Neural crest cell (in vitro differentiated cells): ENCODE measurements at places on chromosomes 7 and 10. TPM values are rescaled to one million over a fixed set of nuclear protein-coding genes. Genes with fewer than 3 reads are reported as not detected.

The PTPRZ1 gene
- 202 and 207 TPM in 2 replicates for total RNA-seq

- DNase-seq = no peak
Measured at GRCh38 chr7:50803359-50804337, 21.0 kb upstream of the GRB10 start.

DNA sequence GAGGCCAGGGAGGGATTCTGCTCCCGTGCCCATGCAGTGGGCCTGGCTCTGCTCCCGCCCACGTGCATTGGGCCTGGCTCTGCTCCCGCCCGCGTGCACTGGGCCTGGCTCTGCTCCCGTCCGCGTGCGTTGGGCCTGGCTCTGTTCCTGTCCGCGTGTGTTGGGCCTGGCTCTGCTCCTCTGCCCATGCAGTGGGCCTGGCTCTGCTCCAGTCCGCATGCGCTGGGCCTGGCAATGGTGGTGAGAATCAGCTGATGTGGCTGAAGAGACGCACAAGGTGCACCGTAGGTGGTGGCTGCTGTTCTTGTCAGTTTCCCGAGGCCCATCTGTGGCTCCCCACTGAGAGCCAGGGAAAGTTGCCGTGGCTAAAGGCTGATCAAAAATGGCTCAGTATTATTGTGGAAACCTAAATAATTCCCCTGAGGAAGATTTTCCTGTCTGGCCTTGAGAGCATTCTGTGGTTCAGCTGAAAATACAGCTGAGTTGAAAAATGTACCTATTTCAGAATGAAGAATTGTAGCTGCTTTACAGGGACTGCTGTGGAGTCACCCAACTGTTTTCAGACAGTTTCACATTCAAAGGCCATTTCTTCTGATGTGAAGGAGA lies 572.4 kb downstream of the GLRX3 start:
- DNase-seq = no peak

DNA sequence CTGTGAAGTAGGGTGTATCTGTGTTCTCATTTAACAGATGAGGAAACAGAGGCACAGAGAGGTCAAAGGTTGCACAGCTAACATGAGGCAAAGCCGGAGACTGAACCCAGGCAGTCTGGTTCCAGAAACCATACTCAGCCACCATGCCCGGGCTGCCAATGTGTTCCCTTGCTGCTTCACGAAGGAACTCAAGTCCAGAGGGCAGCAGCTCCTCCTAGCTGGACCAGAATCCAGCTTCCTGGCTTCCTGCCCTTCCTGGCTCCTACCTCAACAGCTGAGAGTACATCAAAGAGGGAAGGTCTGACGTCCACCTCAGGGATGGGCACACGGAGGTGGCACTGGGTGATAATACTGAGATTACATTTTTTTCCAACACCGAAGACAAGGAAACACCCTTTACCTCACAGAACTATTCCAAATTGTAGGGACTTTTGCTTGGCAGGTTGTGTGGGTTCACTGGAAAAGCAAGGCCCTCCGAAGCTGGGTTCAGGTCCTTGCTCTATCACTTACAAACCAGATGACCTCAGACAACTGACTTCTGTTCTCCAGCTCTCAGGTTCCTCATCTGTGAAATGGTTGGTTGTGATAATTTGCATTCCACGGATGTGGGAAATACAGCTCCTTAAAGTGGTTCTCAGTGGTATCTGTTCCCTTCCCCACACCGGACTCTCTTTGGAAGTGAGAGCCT lies 154.1 kb upstream of the ZMIZ1 start:
- DNase-seq = no peak

DNA sequence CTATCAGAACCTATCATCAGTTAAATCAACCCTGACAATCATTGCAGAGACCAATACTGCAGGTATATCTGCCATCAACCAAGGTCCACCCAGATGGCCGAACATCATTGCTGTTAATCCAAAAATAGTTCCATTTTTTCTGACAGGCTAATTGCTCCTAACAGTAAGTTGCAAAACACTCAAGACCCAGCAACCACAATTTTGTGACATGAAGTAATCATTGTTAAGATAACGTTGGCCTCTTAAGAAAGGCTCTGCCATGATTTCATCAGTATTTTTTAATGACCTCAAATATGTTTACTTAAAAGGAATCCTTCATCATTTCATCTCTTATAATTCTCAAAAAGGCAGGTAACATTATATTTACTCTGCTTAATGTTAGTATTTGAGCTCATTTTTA lies 553.4 kb upstream of the POM121L12 start:
- no peak for DNase-seq

DNA sequence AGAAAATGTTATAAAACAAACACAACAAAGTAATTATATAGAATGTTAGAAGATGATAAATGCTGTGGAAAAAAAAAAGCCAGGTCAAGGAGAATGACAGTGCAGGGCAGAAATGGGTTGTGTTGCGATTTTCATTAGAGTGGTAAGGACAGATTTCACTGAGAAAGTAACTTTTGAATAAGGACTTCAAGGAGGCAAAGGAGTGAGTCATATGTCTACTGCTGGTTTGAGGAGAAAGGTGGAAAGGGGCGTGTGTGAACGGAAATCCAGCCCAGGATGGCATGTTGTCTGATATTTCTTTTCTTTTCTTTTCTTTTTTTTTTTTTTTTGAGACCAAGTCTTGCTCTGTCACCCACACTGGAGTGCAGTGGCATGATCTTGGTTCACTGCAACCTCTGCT lies 12.3 kb upstream of the DLD start:
- DNase-seq = no peak

- DNase-seq = no peak
Measured at GRCh38 chr10:86285136-86285790, 81.3 kb downstream of the GRID1 start.

The OR6V1 gene
- not detected in 2 replicates for total RNA-seq

DNA sequence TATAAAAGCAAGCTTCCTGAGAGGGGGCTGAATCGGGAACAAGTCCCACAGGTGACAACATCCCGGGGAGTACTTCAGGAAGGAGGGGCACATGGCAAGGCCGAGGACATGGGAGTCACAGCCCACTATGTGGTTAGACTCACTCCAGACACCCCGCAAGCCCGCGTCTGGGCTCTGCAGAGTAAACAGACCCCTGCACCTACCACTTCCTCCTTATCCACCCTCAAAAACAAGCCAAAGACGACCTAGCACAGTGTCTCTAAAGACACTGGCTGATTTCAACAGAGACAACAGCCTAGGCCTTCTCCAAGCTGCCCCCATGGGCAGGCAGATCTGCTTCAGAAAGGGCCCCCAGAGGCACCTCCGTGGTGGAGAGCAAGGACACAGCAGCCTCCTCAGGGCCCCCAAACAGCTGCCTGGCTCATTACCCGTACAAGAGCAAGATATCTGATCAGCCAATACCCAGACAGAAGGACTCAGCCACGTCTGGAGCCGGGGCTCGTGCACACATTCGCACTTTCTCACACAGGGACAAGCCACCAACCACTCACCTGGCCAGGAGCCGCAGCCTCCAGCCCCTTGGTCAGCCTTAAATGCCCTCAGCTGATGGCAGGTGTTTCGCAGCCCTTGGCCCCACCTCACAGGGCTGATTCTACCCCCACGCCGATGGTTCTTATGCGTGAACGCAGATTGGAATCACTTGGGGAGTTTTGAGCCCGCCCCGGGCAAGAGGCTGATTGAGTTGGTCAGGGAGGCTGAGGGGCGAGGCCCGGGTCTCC lies 10.7 kb upstream of the KPNA7 start:
- DNase-seq = no peak

- DNase-seq = no peak
Measured at GRCh38 chr7:116433246-116433645, 66.3 kb upstream of the CAV2 start.

GRCh38 chr10:132374176-132374575 lies 22.8 kb upstream of the PWWP2B start:
- no peak for DNase-seq

GRCh38 chr10:8507156-8507555 lies 452.7 kb downstream of the GATA3 start:
- no peak for DNase-seq

DNA sequence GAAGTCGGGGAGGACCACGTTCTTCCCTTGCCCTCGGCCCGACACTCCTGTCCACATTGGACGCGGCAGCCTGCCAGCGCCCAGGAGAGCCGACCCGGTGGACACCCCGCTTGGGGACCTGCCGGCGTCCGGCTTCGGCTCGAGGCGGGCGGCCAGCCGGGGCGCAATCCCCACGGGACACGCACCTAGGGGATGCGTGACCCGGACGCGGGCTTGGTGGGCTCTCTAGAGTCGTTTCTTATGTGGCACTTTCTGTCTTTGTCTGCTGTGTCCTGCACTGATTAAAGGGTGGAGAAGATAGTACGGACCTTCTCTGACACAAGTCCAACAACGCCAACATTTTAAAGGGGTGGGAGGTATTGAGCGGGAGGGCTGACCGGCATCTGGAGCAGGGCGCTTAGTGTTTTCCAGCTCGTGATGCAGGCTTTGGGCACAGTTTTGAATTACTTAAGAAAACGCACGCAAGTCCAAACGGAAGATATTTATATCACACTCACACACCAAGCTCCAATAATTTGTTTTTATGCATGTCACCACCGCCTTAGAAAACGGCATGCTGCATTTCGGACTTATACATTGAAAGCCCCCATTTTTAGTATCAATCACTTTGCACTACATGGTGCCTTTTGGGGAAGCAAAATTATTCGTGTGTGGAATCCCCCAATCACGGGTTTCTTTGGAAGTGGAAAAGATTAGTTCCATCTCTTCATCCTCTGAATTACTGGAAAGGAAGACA lies 3.9 kb upstream of the SPAG6 start:
- no peak for DNase-seq

GRCh38 chr7:85602196-85602595 lies 415.3 kb upstream of the SEMA3D start:
- DNase-seq = no peak

The FANK1 gene
- total RNA-seq = 2.4 and 5.0 TPM in 2 replicates

The ACSM6 gene
- total RNA-seq = not detected in 2 replicates

DNA sequence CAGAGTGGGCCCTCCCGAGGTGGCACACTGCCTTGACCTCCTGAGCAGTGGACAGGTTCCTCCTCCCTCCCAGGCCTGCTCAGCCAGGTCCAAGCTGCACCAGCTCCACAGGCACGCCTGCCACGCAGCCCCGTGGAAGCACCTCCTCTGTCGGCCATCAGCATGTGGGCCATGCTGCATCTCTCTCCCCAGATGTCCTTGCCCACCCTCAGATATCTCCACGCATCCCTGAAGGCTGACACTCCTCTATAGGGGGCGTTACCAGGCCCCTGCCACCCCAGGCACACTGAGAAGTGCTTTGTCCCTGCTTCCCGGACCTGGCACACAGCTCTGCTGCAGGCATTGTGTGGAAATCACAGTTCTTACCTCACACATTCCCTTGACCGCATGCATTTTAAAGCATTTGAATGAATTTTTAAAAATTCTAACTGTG lies 598.5 kb downstream of the SDK1 start:
- no peak for DNase-seq

The AMPH gene
- total RNA-seq = 32.4 and 33.7 TPM in 2 replicates

DNA sequence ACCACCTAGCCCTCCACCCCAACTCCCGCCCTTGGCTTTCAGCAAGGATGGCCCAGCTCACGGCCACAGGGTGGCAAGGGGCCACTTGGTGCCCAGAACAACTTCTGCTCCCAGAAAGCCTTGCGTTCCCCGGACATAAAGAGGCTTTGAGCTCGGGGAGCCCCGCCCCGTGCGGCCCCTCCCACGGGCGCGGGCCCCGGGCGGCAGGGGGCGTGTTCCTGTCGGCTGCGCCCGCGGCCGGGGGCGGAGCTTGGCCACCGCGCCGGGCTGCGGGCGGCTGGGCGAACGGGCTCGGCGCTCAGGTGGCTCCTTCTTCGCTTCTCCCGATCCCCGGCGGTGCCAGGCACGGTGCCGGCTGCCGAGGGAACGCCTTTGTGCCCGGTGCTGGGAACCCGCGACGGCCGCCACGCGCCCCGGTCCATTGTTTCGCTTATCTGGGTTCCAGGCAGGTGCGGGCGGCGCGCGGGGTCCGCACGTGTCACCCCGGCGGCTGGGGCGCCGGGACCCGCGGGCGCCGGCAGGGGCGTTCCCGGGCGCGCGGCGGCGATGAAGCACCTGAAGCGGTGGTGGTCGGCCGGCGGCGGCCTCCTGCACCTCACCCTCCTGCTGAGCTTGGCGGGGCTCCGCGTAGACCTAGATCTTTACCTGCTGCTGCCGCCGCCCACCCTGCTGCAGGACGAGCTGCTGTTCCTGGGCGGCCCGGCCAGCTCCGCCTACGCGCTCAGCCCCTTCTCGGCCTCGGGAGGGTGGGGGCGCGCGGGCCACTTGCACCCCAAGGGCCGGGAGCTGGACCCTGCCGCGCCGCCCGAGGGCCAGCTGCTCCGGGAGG lies at the start of gene NFE2L3:
NFE2L3 (plus strand) TSS at position 246 of the 829 bp plus-strand sequence; CDS start at position 547, 301 bp downstream.
- peak; percentile 65 for DNase-seq

GRCh38 chr7:73761854-73762658 lies 8.0 kb downstream of the CLDN3 start:
- DNase-seq = no peak

The PODXL gene
- total RNA-seq = 21.4 and 22.5 TPM in 2 replicates

DNA sequence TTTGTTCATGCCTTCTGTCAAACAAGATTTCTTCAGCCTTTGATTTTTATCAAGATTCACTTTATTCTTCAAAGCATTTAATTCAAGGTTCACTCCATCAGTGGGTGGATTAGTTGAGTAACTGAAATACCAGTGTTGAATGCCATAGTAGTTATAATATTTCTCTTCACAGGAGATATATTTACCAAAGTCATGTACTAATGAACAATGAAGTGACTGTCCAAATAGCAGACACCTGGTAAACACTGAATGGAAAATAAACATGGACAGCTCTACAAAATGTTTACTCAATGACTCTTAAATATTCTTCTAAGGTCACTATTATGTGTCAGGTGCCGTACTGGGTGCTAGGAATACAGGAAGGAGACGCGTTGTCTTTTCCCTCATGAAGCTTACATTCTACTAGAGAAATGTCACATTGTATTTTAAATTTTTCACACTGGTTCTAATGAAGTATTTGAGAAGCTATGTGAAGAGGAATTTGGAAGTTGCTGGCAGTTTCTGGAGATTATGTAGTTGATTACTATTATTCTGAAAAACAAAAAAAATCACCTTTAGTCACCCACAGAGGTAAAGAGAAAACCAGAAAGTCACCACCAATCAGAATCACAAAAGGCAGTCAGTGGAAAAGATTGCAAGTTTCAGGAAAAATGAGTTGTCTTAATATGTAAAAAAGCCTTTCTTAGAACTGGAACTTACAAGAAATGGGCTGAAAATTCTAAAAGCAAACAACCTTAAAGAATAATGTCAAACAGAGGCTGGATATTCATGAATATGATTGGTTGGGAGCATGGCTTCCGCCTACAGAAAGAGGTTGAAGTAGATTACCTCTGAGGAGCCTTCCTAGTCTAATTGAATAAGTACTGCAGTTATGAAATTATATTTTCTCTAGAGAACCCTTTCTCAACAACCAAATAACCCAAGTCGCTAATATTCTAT lies 84.5 kb downstream of the RTKN2 start:
- DNase-seq = no peak

The OR2A1 gene
- 0.19 TPM in 1 of 2 replicates, not detected in the other for total RNA-seq

DNA sequence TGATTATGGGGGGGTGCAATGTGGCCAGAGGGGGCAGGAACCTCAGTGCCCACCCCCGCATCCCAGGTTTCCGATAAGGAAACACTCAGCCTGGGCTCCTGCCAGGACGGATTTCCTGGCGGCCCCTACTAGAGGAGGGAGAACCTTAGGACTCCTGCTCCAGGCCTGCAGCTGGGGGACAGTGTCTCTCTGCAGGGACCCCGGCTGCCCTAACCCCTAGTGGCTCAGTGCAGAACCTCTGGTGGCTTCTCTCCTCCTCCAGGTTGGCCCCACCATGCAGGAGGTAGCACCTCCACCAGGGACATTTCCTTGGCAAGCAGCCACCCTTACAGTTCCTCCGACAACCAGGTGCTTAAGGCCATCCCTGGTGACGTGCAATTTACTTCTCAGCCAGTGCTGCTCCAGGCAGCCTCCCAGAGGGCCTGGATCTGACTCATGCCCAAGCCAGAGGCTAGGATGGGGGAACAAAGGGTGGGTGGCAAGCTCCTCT lies 31.9 kb downstream of the SH2B2 start:
- no peak for DNase-seq
